NCI-H1105 (cell line): ENCODE measurements at places on chromosomes 16 and 17.

- no peak for DNase-seq
Observed at GRCh38 chr17:21425736-21426135, 49.6 kb downstream of the KCNJ12 start.

GRCh38 chr16:15933781-15934180 lies 15.6 kb upstream of the ABCC1 start:
- DNase-seq = no peak

DNA sequence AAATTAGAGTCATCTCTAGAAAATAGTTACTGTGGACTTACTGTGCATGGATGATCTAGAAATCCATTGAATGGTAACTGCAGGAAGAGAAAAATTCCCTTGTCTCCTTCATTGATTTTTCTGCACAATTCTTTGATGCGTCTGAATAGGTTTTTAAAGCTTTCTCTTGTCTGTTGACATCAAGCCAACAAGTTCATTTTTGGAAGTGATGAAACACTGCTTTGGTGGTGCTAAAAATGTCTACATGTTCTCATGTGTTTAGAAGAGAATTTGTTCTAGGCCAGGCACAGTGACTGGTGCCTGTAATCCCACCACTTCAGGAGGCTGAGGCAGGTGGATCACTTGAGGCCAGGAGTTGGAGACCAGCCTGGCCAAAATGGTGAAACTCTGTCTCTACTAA lies 57.1 kb upstream of the AXIN2 start:
- no peak for DNase-seq

DNA sequence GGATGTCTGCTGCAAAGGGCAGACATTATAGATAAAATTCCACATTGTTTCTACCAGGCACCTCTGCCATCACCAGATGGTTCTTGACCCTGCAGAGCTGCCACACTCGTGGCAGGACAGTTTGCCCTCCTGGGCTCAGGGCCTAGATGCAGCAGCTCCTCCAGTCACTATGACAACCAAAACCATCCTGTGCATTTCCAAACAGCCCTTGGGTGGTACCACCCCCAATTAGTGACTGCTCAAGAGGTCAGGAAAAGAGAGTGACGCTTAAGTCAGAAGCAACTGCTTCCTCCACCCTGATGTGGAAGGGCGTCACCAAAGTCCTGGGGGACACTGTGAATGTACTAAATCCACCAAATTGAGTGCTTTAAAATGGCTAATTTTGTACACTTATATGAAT lies 109.2 kb downstream of the C16orf95 start:
- DNase-seq = no peak

DNA sequence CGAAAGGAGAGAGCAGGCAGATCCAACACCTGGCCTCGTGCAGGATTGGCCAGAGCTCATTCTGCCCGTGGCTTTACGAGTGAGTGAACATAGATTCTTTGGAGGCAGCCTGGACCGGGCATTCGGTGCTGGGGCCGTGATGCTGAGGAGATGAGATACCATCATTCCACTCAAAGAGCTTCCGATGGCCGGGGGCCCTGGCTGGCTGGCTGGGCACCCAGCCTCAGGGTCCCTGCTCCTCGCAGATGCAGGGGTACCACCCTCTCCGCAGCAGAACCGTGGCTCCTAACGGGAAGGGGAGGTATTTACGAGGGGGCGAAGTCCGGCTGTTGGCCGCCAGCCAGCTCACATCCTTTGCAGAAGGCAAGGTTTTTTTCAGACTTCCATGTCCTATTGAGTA lies 66.1 kb upstream of the FOXF1 start:
- DNase-seq = no peak

DNA sequence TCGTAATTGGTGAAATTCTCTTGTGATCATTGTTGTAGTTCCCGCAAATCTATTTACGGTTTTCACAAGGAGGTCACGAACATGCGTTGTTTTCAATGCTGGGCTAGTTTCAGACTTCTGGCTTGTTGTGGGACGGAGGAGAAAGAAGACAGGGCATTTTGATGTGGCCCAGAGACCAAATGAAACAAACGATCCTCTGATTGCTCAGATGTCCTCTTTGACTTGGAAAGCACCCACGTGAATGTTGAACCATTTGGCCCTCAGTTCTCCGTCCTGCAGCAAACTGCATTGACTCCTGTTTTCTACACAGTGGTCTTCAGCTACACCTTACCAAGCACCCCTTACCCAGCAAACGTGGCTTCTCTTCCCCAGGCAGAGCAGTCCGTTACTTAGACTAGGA lies 391.0 kb downstream of the WWOX start:
- DNase-seq = no peak

- no peak for DNase-seq
Observed at GRCh38 chr17:60995680-60996079, 318.0 kb downstream of the BCAS3 start.

DNA sequence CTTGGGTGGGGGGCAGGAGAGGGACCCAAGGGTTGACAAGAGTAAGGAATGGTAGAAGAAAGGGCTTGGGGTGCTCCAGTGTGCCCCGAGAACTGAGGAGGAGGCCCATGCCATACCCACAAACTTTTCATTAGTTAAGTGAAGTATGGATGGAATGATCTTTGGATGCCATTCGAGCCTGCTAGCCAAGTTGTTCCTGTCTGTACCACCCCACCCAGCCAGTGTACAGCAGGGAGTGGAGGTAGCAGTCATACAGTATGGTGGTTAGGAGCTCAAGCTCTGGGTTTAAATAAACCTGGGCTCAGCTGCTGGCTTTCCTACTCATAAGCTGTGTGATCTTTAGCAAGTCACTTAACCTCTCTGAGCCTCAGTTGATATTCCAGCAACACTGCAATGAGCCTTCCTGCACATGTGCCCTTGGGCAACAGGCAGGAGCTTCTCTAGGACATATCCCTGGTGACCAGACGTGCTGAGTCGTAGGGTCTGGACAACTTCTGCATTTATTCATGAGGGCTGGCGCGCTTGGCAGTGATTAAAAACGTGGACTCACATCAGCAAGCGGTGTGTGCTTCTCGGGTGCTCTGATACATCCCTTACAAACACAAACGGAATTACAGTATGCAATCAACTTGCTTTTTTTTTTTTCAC lies 22.9 kb downstream of the ITPRIPL2 start:
- DNase-seq = no peak
